ENCODE measurements at places on chromosomes 5 and 9.

GRCh38 chr5:135444360-135444759, 2.8 kb downstream of the DCANP1 start:
- DNase-seq = no peak

- no peak for DNase-seq
These were observed 234.4 kb downstream of the MAST4 start for GRCh38 chr5:66830636-66831035.

- no peak for DNase-seq
These were observed 47.5 kb upstream of the TLE4 start for GRCh38 chr9:79524266-79524665.

GRCh38 chr5:76325326-76325725, 77.8 kb upstream of the IQGAP2 start:
- DNase-seq = no peak

GRCh38 chr9:127501821-127502343, 50.6 kb downstream of the LRSAM1 start:
- DNase-seq = no peak

GRCh38 chr9:76996700-76997099, 22.8 kb upstream of the FOXB2 start:
- no peak for DNase-seq

DNA sequence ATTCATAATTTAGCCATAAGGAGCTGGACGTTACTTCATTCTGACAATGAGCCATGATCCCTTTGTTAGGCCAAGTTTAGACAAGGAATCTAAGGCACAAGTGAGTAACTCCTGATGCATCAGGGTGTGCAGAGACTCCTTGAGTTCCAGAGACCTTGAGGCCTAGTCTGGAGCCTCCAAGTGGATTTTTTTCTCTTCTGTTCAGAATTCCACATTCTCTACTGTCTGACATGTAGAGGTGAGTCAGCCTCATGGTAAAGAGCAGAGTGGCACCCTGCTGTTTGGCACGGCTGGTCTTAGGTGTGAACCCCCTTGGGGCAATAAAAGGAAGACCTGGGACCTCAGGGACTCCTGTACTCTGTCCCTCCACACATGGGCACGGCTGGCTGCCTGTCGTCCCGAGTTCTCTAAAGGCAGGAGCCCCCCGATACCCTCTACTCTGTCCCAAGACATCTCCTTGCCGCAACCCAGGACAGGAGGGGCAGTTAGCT, 22.0 kb upstream of the TGFBI start:
- no peak for DNase-seq

DNA sequence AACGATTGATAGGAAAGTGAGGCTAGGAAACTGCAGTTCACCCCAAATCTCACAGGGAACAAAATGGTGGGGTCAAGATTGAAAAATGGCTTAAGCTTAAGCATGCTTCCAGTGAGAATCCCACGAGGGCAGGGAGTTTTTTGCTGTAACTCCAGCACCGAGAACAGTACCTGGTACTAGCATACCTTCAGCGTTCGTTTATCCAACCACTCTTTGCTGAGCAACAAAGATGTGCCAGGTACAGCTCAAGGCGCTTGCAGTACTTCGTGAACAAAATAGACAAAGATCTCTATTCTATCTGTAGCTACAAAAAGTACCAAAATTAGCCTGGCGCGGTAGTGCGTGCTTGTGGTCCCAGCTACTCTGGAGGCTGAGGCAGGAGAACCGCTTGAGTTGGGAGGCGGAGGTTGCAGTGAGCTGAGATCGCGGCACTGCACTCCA, 778 bp upstream of the PPP6C start:
- no peak for DNase-seq

- no peak for DNase-seq
These were observed 27.1 kb downstream of the ERAP1 start for GRCh38 chr5:96780626-96781025.

DNA sequence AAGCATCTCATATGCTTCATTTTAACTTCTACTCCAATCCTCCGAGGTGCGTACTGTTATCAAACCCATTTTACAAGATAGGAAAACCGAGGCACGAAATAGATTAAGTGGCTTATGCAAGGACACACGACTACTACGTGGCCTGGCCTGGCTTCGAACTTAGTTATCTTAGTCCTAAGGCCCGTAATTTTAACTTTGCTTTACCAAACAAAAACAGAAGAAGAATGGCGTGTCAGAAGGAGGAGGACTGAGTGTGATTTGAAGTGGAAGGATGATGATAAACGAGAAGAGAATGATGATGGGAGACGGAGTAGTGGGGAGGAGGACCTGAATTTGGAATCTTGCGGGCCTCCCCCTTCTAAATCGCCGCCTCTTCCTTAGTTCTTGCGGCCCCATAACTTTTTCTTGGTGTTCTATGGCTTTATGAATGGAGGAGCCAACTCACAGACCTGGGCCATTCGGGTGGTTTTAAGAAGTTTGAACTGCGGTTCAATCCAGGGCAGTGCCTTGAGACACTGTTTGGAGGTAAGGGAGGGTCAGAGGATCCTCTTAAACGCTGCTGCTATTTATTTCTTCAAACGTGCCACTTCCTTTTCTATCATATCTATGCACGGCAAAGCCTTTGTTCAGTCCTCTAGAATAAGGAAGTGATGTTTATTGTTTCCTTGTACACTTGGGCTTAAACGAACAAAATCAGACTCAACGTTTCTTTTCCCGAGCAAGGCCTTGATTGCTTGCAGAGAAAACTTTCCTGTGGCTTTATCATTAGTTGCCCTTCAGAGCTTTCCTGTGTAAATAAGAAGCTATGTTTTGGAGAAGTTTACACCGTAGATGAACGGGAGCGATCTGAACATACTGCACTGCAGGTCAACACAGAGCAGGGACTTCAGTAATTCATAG, 795 bp downstream of the CNOT8 start:
- peak; percentile 20 for DNase-seq

- no peak for DNase-seq
These were observed 19.1 kb upstream of the DAB2 start for GRCh38 chr5:39443911-39444310.

DNA sequence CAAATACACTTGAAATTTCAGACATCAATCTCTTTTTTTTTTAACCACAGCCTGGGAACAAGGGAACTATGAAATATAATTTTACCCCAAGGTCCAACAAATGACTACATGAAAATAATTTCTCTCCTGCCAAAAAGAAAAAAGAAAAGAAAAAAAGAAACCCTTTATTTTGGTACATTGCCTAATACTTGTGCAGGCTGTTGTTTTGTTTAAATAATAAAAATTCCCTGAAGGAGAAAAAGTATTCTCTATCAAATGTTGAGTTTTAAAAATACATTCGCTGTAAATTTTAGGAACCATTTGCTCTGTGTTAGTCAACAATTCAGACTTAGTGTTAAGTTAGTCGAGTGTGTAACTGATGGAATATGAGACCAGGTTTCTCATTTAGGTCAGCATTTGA, 155.4 kb downstream of the PRDM6 start:
- DNase-seq = no peak

GRCh38 chr9:7083192-7083591, 325.4 kb downstream of the KDM4C start:
- no peak for DNase-seq

- no peak for DNase-seq
These were observed 2.2 kb upstream of the DPP7 start for GRCh38 chr9:137116728-137117127.

- no peak for DNase-seq
These were observed 210.1 kb downstream of the TARS1 start for GRCh38 chr5:33650911-33651310.

DNA sequence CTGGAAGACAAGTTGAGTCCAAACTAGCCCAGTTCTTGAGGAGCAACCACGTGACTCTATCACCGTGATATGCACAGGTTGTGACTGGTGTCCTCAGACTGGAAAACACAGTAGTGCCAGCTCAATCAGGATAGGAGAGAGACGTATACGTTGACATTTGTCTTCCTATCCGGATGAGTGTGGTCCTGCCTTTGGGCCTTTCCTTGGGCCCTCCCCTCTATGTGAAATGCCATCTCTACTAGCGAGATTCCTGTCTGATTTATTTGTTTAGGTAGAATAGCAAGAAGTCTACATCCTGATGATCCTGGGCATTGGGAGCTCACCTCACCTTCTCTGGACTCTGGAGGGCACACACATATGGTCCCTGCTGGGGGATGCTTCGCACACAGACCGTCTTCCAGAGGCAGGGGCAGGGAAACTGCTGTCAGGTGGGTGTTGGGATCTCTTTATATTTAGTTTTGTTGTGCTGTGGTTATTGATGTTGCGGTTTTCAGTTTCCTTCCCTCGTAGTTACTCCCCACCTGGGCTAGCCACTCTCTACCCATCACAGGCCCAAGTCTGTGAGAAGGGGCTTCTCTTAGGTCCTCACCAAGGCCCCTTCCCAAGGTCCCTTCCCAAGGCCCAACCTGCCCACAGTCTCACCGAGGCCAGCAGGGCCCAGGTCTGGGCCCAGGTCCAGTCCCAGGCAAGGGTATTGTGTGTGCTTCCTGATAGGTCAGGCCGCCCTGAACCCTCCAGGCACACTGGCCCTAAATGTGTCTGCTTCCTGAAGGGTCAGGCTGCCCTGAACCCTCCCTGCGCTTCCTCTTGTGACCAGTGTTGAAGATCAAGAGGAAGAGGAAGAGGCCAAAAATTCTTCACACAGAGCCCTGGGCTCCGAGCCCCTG, 19.0 kb upstream of the SPINK4 start:
- no peak for DNase-seq

GRCh38 chr5:107215611-107216010, 455.1 kb downstream of the EFNA5 start:
- no peak for DNase-seq

DNA sequence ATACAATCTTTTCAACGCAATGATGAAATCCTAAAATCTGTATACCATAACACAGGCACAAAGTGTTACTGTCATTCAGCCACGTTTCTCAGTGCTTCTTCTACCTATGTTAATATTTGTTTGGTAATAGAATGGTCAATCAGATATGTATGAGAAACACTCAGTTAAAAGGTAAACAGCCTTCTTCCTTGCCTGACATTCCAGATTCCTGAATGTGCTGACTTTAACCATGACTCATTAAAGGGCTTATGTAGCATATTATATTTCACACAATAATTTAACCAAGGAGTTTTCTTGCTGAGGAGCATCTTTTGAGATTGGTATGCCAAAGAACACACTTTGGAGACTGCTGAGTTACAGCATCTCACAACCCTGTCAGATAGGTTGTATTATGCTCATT, 187.6 kb downstream of the CETN3 start:
- DNase-seq = no peak

DNA sequence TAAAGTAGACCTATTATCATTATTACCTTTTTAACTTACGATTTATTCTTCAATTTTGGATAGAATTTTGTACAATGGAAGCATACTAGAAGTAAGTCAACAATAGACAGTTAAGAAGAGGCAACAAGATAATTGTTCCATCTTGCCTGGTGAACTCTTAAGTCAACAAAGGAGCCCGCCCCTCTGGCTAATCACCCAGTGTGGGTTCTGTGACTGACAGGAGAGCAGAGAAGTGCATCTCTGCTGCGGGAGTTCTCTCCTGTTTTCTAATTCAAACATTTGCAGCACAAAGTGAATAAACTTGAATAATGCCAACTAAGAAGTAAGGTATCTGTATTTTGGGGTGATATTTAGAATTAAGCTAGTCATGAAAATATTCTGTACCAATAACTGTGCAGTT, 6.7 kb upstream of the ISL1 start:
- no peak for DNase-seq

All from CD4-positive, alpha-beta T cell treated with Interleukin-15 for 4 hours (primary cell).